Non-pigmented ciliary epithelial cell (primary cell): ENCODE measurements at places on chromosomes 1 and 21.

DNA sequence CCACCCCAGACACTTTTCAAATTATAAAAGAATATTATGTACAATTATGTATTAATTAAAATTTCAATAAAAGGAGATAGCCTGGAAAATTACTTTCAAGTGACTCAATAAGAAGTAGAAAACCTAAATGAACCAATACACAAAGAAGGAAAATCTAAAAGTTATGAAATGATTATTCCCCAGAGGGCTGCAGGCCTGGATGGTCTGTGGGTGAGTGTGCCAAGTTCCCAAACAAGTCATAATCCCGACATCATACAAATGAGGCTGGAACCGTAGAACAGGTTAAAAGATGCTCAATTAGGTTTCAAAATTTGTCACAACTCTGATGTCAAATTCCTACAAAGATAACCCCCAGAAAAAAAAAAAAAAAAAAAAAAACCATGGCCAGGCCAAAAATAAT, 12.7 kb downstream of the SPATC1L start:
- DNase-seq = no peak

- DNase-seq = no peak
These were observed 43.7 kb downstream of the UTP25 start for GRCh38 chr1:209871430-209871829.

DNA sequence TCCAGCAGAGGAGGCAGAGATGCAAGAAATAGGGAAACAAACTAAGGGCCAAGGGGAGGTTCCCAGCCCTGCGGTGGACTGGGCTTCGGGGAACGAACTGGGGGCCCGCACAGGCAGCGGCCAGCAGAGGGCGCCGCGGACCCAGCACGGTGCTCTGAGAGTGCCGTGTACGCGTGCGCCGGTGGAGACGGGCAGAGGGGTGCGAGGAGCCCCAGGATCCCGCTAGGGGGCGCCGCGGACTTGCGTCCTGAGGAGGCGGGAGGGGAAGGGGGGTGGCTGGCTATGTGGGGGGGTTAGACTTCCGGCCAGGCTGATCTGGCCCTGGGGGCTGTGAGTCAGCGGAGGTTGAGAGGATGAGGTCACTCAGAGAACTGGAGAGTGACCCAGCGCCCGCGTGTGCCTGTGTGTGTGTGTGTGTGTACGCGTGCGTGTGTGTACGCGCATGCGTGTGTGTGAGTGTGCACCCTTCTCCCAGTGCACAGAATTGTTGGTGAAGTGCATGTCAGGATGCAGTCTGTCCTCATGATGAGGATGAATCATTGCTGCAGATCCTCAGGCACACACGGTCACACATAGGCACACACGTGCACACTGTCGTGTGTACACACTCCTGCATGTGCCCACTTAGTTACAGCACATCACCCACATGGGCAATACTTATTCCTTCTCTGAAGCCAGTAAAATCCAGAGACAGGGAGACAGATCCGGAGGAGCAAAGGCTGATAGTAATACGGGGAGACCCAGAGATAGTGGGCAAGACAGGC, 17.0 kb downstream of the NES start:
- peak; percentile 87 for DNase-seq

DNA sequence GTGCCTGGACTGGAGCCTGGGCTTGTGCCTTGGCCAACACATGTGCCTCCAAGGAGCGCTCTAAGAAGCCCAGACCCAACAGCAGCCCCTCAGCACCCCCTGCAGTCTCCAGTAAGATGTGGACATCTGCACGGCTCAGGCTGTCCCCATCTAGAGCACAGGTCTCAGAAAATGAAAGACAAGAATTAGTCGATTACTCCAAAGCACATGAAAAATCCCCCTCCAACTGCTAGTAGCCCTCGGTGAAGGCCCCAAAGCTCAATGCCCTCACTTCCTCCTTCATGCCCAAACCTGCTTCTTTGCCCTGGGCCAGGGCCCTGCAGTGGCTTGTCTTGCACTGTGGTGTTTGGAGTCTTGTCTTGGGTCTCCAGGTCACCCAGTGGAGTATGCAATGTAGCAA, 21.9 kb upstream of the ERO1B start:
- DNase-seq = no peak

- DNase-seq = no peak
These were observed 14.7 kb downstream of the LYPLAL1 start for GRCh38 chr1:219188331-219188803.

- DNase-seq = no peak
These were observed at the start of gene KIAA0319L for GRCh38 chr1:35557118-35557610. KIAA0319L (minus strand) TSS chr1:35557403; CDS start chr1:35554491, 2,912 bp downstream.

GRCh38 chr1:224929335-224930237, at the start of gene DNAH14:
DNAH14 (plus strand) TSS chr1:224929675; CDS start chr1:224952703, 23,028 bp downstream.
- peak; percentile 31 for DNase-seq

GRCh38 chr1:116345011-116345410, 28.0 kb upstream of the ATP1A1 start:
- no peak for DNase-seq

- DNase-seq = no peak
These were observed 34.3 kb upstream of the SLC35A3 start for GRCh38 chr1:99935534-99935933.

- no peak for DNase-seq
These were observed 22.7 kb upstream of the DNAJC28 start for GRCh38 chr21:33514229-33514628.

- DNase-seq = no peak
These were observed 35.0 kb downstream of the PARP1 start for GRCh38 chr1:226372885-226373284.

GRCh38 chr1:203480084-203480483, 4.5 kb downstream of the PRELP start:
- no peak for DNase-seq

DNA sequence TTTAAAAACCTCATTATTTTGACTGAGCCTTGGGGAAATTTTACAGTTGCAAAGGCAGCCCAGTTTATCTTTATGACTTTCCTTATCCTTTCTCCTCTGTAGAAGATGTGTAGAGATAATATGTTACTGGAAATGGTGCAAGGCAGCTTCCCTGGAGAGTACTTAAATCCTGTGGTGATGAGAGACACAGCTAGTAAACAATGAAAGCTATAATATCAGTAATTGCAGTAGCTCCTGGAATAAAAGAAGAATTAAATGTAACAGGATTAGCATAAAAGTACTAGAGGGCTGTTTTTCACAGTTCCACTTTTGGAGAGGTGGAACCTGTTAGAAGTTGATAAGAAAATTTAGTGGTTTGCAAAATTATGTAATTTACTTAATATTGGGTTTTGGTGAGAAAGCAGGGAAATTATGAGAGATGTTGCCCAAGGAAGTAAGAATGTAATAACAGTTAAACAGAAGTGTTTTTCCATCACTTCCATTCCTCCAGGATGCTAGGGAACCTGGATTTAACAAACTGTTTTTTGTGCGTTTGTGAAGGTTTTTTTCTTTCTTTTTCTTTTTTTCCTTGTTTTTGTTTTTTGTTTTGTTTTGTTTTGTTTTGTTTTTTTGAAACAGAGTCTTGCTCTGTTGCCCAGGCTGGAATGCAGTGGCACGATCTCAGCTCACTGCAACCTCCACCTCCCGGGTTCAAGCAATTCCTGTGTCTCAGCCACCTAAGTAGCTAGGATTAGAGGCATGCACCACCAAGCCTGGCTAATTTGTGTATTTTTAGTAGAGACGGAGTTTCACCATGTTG, 15.7 kb upstream of the EDEM3 start:
- no peak for DNase-seq

DNA sequence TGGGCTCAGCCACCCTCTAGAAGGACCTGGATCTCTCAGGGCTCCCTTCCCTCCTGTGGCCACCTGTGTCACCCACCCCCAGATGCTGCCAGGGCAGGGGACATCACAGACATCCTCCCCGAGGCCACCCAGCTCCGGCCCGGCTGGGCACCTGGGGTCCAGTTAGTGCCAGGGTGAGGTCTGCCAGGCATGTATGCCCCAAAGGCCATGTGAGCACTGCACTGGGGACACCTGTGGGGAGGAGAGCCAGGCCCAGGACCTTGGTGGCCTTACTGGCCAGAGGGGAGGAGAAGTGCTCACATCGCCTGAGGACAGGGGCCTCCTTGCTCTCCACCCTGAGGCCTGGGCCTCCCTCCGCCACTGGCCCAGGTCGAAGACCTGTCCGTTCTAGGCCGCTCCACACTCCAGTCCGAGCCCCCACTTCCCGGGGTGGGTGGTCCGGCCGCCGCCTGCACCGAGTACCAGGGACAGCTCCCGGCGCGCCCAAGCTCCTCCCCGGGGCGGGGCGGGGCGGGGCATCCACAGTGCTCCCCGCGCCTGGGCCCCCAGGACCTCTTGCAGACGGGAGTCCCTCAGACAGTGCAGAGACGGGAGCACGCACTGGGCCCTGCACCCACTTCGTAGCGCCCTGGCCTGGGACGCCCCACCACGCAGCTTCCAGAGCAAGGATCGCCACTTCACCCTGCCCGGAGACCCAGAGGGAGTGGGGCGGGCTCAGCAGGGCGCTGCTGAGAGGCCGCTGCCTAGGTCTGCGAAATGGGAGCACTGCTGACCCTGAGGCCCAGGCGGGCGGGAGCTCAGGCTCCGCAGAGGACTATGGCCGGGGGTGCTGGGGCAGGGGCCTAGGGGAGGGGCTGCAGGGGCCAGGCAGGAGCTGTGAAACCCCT, 34.3 kb upstream of the CCDC27 start:
- DNase-seq = no peak

DNA sequence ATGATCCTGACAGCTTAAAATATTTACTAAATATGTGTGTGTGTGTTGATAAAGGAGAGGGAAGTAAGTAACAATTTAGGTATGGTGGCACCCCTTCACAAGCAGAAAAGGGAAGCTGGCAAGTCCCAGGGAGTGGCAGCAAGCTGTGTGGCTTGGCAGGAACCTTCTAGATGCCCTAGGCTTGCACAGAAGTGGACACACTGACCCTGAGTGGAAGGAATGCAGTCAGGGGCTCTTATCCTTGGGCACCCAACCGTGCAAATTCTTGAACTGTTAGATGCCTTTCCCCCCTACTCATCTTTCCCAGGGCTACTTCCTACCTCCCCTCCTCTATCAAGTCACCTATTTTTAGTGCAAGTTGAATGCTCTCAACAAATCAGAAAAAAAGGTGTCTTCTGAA, 18.9 kb downstream of the ACP6 start:
- no peak for DNase-seq

DNA sequence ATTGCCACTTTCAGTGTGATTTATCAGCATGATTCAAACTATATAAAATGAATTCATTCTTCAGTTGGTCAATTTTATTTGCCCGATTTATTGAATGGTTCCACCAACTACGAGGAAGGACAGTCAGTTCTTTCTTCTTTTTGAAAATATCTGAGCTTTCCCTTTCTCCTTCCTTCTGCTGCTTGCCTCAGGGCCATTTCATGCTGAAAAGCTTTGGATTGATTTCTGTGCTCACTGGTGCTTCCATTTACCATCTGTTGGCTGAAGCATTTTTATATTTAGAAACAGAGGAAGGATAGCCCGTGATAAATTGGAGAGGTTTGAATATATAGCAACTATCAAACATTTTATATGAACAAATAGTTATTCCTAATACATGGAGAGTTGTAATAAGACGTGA, 68.9 kb upstream of the ADAMTS5 start:
- no peak for DNase-seq

DNA sequence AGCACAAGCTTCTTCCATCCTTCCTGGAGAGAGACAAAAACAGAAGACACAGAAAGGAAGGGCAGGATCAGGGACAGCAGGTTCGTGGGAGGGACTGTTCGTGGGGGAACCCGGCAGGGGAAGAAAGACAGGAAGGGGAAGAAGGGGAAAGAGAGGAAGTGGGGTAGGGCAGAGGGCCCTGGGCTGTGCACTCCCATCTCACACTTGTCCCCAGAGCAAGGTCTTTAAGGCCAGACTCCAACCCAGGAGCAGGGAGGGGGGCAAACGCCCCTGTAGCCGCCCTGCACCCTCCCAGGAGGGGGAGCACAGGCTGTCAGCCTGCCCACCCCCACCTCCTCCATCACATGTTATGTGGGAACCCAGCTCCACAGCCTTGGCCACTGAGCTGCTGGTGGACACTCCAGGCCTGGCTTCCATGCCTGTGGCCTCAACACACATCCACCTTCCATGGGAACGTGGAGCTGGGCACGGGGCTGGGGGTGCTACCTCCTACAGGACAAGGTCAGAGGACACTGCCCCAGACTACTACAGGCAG, 9.3 kb downstream of the SLC19A1 start:
- DNase-seq = no peak

GRCh38 chr1:40041466-40041838, 923 bp downstream of the CAP1 start:
- DNase-seq = no peak
